ENCODE measurements at places on chromosomes 5 and 9.
A peak's percentile ranks its signal among the peaks of the same experiment; 100 is the strongest.

DNA sequence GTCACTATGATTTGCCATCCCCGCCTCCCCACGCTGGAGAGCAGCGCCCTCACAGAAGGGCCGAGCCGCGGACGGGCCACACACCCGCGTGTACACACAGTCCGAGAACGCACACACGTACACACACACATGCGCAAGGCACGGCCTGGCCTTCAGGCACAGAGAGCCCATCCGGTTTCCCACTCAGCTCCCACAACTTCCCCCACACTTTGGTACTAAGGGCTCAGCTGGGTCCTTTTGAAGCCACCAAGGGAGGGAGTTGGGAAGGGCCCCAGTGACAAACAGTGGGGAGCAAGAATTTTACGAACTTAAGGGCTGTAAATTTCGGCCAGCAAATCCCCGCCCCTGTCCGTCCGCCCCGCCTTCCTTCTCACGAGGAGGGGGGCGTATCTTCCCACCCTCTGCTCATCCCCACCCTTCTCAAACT lies 133.3 kb upstream of the HAND1 start:
- DNase-seq = no peak

DNA sequence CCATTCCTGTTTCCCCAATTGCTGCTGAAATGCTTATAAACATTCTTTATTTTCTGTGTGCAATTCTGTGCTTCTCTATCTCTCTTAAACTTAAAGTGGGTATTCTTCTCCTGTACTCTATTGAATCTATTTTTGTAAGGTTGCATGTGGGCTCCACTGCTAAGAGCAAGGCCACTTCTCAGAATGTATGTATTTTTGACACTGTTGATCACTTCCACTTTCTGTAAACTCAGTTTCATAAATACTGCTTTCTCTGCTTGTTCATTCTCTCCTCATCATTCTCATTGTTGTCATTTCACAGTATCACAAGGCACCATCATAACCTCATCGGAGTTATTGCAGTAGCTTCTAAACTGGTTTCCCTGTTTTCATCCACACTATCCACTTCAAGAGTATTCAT lies 483.0 kb upstream of the CDH18 start:
- no peak for DNase-seq

- no peak for DNase-seq
Observed at GRCh38 chr9:116096046-116096445, 57.5 kb upstream of the PAPPA start.

DNA sequence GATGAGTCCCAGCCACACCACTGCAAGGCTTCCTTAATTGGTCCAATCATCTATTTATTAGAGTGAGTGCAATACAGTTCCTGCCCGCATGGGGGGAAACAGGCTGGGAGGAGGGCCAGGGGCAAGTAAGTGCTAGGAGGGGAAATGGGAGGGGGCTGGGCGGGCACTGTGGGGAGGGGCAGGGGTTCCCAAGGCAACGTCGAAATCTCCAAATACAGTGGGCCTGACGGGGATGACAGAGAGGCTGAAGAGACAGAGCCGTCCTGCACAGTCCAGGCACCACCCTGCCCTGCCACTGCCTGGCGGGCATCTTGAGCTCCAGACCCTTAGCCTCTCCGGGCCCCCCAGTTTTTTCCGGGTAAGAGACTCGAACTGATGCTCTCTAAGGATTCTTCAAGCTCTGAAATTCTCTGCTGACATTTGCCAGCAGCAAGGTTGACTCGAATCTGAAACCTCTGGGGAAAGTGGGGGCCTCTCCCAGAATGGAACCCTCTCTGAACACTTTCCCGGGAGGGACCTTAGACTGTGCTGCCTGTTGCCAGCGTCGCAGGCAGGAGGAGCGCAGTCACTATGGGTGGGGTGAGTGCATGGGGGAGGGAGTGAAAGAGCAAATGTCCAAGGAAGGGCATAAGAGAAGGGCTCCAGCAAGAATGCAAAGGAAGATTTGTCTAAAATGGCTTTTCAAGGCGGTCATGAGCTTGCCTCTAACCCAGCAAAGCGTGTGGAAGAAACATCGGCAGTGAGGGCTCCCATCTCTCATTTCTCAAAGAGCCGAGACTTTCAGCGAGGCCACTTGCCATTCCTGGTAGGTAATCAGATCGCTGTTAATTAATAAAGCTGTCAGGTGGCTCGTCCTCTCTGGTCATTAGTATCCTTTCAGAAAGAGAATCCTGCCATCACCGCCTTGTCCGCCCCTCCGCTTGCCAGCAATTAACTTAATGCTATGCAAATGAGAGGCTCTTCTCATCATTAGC lies 99.0 kb downstream of the GTF3C4 start:
- DNase-seq = peak; percentile 64

GRCh38 chr9:16356196-16356765 lies 514.2 kb downstream of the BNC2 start:
- DNase-seq = no peak

DNA sequence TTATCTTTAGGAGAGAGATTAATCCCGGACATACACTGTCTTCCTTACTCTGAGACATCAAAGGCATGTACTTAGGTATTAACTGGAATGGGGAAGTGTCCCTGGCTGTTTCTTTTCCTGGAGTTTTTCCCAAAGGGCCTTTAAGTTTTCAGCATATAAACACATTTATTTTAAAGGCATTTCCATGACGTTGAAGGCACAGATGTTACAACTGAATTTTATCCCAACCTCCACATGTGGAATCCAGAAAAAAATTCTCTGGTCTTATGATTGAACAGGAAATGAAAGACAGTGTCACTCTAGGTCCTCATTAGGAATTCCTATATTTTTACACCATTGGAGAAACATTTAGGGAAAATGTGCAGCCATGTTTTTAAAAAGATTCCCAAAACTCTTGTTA lies 41.6 kb upstream of the SHOC1 start:
- DNase-seq = no peak

DNA sequence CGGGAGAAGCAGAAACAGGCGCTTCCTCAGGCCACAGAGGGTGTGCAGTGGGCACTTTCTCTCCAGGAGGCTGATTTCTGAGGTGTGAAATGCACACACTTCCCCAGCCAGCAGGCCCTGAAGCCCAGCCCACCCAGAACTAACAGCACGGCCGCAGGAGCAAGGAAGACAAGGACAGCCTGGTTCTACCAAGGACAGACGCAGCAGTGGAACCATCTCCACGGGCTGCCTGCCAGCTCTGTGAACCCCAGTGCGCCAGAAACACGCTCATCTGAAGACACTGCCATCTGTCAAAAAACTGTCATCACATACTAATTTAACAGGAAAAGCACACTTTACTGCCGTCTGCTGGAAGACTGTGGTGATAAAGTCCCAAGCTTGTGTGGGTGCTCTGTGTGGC lies 40.7 kb downstream of the MAPK9 start:
- no peak for DNase-seq

DNA sequence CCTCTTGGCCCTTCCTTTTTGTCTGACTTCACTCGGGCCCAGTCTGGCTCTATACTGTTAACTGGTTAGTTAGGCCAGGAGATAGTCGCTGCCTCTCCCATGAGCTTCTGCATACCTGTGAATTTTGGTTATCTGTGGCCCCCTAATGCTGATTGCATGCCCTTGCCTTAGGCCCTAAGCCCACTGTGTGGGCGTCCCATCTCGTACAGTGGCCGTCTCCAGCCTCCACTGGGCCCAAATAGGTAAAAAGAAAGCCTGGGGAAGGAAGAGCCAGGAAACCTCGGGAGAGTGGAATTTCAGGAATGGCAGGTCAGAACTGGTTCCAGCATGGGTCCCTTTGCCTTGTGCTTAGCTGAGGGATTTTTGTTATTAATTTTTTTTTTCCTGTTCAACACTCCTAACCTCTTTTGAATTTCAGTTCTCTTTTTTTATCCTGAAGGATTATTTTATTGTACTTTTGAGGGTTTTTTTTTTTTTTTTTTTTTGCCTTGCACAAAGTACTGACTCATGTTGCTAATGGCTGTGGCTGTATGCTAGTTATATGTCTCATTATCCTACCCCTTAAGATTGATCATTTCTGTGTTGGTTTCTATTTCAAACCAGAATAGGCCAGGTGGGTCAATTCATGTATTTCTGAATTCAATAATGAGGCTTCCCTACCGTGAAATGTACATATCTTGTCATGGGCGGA lies 3.4 kb downstream of the PRRC2B start:
- DNase-seq = no peak

DNA sequence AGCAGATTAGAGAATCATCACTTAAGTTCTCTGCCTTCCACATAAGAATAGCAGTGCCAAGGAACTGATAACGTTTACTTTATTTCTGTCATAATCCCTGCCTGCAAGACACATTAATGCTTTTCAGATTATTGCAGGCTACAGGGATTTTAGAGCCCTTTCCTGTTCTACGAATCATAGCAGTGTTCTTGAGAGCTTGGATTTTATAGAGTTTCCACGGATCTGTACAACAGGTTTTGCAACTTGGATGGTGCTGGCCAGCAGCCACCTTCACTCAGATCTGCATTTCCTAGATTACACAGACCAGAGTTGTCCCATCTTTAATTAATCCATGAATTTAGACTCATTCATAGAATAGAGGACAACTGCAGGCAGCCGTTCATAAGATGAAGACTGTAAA lies 38.1 kb downstream of the SLC12A2 start:
- DNase-seq = no peak

DNA sequence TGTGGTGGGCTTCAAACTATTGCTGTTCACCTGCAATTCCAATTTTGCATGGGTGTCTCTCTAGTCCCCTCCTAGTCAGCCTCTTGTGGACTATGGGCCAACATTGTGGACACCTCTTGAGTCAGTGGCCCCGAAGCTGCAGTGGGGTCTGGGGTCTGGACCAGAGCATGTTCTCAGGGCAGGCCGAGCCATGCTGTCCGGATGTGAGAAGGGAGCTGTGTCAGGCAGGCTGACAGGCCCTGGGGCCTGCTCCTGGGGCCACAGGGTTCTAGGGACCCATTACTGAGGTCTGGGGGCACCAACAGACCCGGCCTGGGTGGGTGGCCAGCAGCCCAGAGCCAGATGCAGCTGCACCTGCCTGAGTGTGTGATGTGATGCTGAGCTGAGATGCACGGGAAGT lies 16.5 kb upstream of the IRX4 start:
- no peak for DNase-seq

GRCh38 chr9:129884220-129885017 lies 49.2 kb downstream of the USP20 start:
- peak; percentile 94 for DNase-seq

- DNase-seq = no peak
Observed at GRCh38 chr5:142382186-142382585, 57.4 kb upstream of the SPRY4 start.
